ENCODE measurements at places on chromosomes 16 and 17.

- DNase-seq: peak; percentile 25
These were observed 8.4 kb upstream of the SLC47A2 start for GRCh38 chr17:19724501-19725420.

DNA sequence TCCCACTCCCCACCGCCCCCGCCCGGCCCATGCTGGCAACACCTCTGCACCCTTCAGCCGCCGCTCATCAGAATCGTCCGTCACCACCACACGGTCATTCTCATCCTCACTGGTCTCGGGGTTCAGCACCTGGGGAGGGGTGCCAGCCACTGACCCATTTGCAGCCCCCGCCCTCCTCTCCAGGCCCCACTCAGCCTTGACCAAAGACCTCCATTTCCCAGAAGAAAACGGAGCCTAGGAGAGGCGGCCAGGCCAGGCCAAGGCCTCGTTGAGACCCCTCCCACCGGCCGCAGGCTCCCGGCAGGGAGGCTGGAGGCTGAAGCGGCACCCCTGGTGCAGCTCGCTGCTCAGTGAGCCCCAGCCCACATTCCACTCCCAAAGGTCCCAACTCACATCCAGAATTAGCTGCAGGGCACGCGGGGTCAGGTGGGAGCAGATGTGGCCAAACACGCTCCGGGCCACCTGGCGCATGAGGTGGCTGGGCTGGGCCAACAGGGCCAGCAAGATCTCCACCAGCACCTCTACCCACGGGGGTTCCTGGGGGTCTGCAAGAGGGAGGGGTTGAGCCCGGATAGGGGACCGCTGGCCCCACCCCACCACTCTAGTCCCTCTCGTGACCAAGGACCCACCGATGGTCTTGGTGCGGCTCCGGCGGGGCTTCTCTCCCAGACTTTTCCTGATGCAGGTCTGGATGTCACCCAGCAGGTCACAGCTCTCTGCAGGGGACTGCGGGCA lies 9.8 kb downstream of the MYBBP1A start:
- no peak for DNase-seq

GRCh38 chr16:68752602-68753001 lies 15.5 kb downstream of the CDH1 start:
- peak; percentile 30 for DNase-seq

DNA sequence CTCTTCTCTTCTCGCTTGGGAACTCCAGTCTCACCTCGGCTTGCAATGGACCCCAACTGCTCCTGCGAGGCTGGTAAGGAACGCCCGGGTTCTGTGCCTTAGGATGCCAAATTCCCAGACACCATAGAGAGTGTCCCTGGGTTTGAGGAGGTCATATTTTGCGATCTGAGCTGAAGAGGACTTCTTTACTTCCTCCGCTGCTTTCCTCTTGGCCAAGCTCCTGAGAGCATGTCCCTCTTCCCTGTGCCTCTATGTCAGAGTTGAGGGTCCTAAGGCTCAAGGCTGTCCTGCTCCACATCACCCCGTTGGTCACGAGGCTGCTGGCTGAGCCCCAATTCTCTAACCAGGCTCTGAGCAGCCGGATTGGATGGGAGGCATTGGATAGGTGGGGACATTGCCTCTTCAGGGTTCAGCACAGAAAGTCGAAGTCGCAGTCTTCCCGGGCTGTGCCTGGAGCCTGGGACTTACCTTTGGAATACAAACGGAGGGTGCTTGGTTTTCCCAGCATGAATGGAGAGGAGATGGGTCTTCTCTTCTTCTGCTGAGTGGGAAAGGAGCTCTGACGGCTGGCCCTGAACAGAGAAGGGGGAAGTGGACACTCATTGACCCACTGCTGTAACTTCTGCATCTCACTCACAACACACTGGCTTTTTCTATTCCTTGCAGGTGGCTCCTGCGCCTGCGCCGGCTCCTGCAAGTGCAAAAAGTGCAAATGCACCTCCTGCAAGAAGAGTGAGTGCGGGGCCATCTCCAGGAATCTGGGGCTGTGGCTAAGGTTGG lies 416 bp downstream of the MT1H start:
- no peak for DNase-seq

DNA sequence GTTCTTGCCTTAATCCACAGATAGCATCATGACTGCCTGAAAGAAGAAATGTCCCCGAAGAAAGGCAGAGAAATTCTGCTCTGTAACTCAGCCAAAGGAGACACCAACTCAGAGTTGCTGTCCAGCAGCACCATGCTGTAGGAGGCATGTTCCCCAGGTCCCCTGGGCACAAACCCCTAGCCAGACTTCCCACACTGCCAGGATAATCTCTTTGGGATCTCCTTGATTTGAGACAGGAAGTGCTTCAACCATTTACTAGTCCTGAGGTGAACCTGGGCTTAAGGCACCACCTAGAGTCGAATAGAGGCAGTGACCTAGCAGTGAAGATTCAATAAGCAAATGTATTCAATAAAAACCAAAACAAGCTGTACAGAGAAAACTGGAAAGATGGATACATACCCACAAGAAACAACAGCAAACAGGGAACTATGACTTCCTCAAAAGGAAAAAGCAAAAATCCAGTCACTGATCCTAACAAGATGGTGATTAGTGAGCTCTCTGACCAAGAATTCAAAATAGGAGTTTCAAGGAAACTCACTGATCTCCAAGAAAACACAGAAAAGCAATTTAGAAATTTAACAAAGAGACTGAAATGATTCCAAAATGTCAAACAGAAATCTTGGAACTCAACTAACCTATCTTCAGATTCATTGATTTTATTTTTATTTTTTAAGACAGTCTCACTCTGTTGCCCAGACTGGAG lies 5.7 kb downstream of the OR4D2 start:
- peak; percentile 11 for DNase-seq

DNA sequence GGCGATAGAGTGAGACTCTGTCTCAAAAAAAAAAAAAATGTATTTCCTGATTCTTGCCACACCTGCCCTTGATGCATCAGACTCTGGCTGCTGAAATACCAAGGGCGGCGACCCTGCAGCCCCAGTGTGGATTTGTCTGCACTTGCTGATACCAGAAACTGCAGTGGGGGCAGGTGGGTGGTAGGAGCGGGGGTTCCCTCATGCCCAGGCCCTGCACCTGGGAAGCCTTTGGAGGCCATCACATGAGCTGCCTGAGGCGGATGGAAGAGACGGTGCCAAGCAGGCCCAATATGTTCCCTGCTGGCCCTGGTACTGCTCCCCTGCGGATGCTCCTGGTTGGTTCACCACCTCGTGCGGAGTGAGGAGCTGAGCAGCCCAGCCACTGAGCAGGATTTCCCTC lies 50.6 kb downstream of the MARF1 start:
- no peak for DNase-seq

- no peak for DNase-seq
These were observed 26.8 kb downstream of the WSCD1 start for GRCh38 chr17:6097005-6097279.

GRCh38 chr16:27364493-27365141 lies 37.4 kb upstream of the IL21R start:
- DNase-seq: no peak

DNA sequence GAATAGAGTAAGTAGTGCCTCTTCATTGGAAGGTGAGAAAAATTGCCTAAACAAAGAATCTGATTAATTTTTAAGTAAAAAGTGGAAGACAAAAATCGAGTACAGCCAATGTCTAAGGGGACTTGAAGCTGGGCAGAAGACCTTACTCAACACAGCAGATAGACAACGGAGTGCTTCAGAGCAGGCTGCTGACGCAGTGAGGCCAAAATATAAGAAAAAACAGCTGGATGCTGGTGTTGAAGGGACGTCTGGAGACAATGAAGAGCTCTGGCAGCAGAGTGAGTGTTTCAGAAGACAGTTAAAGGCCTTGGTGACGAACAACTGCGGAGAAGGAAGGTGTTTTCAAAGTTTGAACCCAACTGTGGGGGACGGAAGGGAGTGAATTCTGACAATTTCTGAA lies 169.8 kb downstream of the MRTFB start:
- no peak for DNase-seq

DNA sequence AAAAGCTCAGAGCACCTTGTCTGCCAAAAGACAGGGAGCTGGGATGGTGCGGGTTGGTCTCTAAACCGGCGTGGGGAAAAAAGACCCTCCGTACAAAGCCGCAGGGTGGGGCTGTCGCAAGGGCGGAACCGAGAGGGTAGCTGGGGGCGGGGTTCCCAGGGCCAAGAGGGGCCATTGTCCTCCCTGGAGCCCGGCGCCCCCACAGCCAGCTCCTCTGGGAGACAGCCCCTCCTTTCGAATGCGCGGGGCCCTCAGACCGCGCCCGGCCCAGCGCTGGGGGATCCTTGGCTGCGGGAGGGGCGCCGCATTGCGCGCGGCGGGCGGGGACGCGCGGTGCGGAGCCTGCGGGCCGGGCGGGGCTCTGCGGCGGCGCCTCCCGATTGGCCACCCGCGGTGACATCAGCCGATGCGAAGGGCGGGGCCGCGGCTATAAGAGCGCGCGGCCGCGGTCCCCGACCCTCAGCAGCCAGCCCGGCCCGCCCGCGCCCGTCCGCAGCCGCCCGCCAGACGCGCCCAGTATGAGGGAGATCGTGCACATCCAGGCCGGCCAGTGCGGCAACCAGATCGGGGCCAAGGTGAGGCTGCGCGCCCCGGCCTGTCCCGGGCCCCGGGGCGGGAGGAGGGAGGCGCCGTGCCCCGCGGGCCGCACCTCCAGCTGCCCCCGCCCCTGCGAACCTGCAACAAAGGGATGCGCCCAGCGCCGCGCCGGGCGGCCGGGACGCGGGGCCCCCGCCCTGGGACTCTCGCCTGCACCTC lies at the start of gene TUBB3:
TSS of gene TUBB3 (plus strand) at position 459 of the 756 bp plus-strand sequence. CDS start at position 519, 60 bp downstream.
- DNase-seq: no peak

DNA sequence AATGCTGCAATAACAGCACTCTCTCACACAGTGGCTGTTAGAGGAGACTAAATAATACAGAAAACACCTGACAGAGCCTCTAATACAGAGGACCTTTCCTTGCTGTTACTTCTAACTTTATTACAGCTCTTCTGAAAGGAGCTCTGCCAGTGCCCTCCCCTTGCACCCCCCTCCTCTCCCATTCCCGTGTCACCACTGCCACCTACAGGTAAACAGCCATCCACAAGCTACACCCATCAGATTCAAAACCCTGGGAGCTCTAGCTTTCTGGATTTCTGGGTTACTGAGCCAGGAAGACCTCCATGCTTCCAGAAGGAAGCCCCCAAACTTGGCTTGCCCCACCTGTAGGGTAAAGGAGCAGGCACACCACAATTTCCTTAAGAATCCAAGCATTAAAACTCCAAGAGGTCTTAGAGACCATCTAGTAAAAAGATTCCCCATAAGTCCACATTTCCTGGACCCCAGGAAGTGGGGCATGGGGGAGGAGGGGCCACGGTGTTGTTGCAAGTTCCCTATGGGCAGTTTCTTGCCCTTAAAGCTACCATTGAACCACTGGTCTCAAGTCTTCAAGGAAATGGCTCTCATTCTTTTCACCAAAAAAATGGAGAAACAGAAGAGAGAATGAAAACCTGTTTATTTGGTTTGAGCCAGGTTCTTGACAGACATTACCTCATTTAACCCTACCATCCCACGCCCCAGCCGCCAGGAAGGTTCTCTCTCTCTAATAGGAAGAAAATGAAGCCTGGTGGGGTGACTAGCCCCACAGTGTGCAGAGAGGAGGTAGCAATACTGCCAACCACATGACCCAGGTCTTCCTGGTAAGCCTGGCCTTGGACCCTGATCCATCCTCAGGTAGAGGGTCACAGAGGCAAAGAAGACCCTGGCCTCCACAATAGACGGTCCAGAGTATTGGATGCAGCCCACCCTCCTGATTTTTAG lies 52.8 kb downstream of the TOM1L2 start:
- DNase-seq: peak; percentile 38

DNA sequence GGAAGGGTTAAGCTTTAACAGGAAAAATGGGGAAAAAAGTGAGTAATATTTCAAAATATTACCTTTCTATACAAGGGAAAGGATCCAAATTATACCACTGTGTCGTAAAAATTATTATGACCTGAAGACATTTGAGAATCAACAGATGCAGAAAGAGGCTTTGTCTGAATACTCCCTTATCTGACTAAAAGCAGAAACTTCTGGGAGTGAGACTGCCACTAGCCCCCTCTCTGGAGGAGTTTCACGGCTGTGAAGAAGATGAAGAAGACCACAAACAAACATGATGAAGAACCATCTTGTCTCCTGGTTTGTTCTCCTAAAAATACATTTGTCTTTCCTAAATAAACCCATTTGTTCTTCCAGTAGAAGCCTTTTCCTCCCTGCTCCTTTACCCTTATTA lies 29.4 kb downstream of the CNTROB start:
- no peak for DNase-seq

GRCh38 chr17:57270801-57271245 lies 14.5 kb downstream of the MSI2 start:
- DNase-seq: no peak

- DNase-seq: no peak
These were observed 151.8 kb downstream of the PITPNC1 start for GRCh38 chr17:67528751-67529436.

- no peak for DNase-seq
These were observed 21.1 kb downstream of the GINS3 start for GRCh38 chr16:58413359-58413758.

- DNase-seq: no peak
These were observed 121.5 kb upstream of the ADAMTS18 start for GRCh38 chr16:77556201-77556873.

- DNase-seq: no peak
These were observed 35.4 kb upstream of the USP22 start for GRCh38 chr17:21078016-21078780.

GRCh38 chr17:50582741-50583140 lies 22.2 kb downstream of the CACNA1G start:
- DNase-seq: no peak

- DNase-seq: no peak
These were observed 56.2 kb upstream of the ELAC2 start for GRCh38 chr17:13074026-13074425.

- no peak for DNase-seq
These were observed 16.7 kb upstream of the JPH3 start for GRCh38 chr16:87585442-87586200.

- no peak for DNase-seq
These were observed 39.6 kb upstream of the RHOT1 start for GRCh38 chr17:32102646-32103186.

GRCh38 chr16:75288596-75289120 lies 37.2 kb upstream of the BCAR1 start:
- peak; percentile 47 for DNase-seq

GRCh38 chr17:17959520-17960361 lies 12.5 kb downstream of the TOM1L2 start:
- no peak for DNase-seq

DNA sequence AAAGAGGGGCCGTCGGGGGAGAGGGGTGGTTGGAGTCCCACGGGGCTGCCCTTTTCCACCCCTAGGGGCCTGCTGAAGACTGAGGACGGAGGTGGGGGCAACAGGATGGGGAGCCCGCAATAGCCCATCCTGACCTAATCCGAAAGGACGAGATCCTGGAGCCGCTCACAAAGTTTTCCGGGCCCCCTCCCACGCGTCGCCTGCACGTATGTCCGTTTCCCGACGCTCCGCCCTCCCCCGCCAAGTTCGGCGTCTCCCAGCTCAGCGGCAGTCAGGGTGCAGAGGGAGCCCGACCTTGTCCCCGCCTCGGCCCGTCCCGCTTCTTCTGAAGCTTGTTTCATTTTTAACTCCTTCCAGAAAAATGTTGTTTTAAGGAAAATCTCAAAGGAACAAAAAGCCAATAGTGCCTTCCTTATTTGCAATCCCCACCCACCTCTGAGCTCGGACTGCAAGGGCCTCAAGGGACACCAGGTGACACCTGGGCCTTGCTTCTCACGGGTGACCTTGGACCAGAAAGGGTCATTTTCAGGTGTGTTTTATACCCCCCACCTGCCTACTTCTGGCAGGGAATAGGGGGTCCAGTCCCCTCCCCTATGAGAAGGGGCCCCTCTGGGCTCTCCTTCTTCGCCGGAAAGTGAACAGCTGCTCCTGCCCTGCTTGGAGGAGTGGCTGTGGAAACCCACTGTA lies 3.4 kb upstream of the ZNF423 start:
- no peak for DNase-seq

GRCh38 chr16:19172098-19172780 lies 4.2 kb downstream of the SYT17 start:
- no peak for DNase-seq

All from stimulated activated naive CD4-positive, alpha-beta T cell treated with Interleukin-2 at 50 U/mL for 16 hours (primary cell).